NCI-H2081 (cell line): ENCODE measurements at places on chromosomes 5 and 9.

DNA sequence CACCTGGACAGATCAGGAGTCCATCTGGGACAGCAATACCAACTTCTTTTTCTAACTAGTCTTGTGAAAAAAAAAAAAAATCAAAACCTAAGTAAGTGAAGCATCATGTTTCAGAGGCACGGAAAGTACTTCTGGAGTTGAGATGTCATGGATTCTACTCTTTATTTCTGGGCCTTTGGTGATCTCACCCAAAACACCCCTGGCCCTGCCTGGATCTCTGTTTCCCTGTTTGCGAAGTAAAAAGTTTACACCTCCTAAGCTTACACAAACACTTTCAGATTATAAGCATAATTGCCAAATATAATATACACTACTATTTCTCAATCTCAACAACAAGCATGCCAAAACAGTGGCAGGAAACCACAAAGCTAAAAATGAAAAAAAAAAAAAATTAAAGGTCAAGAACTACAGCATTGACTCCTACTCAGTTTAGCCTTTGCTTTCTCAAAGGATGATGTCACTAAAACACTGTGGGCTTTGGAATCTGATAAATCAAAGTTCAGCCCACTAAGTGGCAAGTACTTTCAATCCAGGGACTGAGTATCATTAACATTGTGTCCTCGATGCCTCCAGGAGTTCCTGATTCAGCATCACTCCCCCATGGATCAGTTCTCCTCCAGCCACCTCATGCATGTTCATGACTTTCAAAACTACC is 291.9 kb downstream of the NFIB start:
- DNase-seq = no peak

- no peak for DNase-seq
Measured at GRCh38 chr9:130963337-130963908, 24.4 kb upstream of the FIBCD1 start.

DNA sequence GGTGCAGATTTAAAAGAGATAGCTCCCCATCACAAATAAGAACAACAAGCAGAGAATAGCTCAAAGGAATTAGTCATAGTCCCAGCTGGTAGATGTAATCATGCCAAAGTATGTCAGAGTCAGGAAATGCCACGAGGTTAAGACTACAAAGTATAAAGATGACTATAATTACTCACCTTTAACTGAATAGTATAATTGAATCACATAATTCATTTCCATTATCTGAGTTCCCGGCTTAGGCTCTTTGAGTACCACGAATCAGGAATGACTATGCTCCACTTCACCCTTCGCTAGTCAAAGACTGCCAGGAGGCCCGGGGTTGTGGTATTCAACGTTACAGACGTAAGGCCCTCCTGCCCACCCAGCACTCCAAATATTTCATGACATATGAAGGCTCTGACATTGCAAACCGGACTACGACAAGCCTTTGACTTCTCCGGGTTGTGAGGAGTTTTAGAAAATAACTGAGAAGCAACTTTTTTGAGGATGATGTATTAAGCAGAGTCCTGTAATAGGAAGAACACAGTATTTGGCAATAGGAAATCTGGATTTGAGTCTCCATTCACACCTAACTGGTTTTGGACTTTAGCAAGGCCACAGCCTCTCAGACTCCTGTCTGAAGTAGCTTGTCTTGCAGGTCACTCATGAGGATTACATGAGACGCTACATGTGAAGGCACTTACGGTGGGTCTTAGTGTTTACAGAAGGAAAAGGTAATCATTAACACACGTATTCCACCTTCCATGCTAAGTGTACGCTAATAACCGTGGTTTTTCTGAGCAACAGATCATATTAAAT is 64.6 kb downstream of the ENC1 start:
- DNase-seq = no peak

DNA sequence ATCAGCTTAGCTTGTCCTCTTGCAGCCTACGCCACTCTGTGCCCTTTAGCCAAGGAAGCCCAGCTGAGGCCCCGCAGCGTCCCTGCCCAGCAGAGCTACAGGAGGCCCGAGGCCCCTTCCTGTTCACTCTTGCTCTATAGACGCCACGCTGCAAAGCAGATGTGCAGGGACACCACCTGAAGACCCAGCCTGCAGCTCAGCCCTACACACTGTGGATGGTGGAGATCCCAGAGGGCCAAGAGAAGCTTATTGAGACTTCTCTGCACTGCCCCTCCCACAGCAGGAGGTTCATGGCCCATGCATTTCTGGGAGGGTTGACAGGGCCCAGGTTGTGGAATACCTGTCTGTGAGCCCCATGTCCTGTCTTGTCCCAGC is 33.6 kb downstream of the IRF1 start:
- DNase-seq = no peak

- no peak for DNase-seq
Measured at GRCh38 chr9:131999692-132000551, 79.7 kb downstream of the MED27 start.

DNA sequence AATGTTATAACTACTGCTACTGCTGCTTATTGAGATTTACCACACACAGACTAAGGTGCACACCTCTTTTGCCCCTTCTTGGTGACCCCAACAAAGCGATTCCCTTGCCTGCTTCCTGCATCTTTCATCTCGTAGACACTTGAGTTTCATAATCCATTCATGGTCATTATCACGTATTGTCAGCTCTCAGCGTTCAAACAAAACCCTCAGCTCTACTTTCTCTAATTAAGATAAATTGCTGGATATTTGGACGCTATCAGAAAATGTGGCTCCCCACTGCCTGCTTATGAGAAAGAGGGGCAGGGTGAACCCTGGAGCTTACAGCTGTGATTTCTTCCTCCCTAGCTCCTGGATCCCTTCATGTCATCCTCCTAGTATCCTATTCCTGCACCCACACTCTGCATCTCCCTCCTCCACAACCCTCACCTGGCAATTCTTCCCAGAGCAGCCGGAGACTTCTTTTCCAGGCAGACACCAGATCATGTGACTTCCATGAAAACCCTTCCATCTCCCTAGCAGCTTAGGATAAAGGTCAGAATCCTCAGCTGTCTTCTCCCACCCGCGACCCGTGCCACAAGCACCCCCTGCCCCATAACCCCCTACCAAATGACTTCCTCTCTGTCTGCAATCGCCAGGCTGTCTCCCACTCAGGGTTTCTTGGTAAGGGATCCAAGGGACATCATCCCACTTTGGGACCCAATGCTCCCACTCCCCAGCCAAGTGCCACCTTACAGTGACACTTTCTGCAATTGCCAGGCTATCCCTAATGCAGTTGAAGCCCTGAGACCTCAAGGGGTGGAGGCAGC is 146.5 kb downstream of the NSG2 start:
- DNase-seq = no peak

DNA sequence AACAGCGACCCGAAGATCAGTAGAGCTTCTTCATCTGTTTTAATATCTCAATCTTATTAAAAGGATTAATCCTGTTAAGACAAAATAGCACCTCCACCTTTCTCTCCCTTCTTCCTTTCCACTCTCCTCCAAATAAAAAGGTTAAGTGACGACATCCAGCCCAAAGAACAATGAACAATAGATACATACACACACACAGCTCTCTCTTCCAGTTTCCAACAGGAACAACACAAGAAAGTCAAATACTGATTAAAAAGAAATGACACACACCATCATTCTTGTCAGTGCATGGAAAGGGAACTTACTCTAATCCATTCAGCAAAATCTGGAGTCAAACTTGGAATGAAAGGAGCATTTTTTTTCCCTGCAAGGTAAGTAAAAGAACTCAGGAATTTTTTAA is 2.8 kb downstream of the ARL15 start:
- DNase-seq = no peak
